ENCODE measurements at places on chromosomes 13 and 19.

- DNase-seq = no peak
Measured at GRCh38 chr13:95643571-95643935, 953 bp downstream of the DZIP1 start.

DNA sequence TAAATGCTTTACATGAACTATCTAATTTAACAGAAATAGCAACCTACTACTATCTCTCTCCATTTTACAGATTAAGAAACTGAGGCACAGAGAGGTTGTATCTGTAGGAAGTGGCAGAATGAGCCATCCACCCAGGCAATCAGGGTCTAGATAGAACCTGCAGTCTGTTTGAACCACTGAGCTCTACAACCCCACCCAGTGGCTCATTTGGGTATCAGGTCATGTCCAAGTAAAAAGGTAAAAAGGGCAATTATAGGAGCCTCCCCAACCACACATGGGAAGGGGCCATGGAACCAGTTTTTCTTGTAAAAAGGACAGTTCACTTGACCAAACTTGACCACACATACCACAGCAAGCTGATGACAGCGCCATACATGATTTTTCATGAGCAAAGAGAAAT, 92.9 kb upstream of the SGCG start:
- DNase-seq = no peak

DNA sequence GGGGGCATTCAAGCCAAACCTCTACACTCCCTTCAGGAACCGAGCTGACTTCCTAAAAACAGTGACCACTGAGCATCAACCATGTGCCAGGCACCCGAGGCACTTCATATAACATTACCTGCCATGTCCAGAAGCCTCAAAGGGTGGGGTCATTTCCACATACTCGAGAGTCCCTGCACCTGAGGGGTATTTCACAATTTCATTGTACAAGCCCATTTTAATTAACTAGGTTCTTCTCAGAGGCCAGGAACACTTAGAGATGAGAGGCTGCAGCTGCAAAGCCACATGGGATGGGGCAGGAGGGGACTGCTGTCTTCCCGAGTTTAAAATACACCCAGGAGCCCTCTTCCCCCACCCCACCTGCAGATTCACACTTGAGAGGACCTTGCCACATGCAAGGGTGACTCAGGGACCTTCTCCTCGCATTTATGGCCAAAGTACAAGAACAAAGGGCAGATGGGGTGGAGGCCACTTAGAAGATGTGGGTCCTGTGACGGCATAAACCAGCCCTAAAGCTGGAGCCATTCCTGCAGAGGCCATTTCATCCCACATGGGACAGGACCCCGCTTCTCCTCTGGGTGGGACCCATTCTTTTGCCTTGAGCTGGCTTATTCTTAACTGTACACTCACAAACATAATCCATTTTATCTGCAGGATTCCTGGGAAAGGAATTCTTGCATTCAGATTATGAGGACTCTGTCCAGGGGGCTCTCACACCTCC, 43.9 kb downstream of the RAB20 start:
- no peak for DNase-seq

DNA sequence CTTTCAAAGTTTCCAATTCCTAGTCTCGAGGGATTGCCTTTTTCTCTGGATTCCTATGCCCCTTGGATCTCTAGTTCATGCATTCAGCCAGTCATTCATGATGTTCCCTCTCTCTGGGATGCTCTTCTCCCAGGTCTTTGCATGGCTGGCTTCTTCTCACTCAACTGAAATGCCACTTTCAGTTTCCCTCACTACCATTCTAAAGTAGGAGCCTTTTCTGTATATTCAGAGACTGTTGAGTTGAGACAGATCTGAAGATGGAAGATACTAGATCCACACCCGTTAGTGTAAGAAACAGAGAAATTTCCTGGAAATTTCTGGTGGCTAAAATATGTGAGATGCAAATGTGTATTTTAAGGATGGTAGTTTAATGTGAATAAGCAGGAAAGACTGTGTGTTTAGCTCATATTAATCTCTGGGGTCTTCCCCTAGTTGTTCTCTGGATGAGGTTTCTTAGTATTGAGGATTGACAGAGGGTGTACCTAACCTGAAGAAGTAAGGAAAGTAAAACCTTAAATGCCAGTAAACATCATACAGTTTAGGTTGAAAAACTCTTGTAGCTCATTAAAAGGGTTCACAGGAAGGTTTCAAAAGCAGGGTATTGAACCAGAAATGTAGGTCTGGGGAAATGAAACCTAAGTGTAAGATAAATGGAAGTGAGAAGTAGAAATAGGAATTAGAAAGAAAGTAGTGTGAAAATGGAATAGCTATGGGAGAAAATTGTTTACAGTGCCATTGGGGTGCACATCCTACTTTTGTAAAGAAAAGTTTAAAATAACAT, 331.3 kb downstream of the NDFIP2 start:
- no peak for DNase-seq

DNA sequence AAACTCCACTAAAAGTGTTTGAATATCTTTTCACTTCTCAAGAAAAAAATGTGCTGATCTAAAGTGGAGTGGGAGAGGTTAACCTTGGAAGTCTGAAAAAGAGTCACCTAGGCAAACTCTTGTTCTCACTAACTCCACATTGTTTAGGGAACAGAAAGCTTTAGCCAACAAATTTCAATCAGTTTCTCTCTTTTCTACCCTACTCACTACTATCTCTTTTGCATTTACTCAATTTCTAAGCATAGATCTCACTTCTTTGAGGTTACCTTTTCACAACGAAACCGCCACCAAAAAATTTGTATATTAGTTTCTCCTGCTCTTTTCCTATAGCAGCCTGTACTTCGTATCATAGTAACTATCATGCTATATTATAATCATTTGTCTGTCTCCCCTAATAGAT, 6.3 kb downstream of the NHLRC3 start:
- no peak for DNase-seq

DNA sequence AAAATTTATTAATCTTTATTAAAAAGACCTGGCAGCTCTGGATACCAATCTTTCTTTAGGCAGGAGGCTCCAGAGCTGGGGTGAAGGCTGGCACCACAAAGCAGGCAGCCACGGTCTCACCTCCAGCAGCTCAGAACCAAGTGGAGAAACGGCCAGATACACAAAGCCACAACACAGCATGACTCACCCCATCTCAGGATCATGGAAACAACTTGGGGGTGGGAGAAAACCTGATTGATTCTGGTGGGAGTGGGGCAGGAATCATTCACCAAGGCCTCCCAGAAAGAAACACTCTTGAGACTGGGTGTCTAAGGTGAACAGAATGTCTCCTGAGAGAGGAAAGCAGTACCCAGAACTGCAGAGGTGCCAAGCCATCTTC, 64.2 kb downstream of the CRYL1 start:
- no peak for DNase-seq

GRCh38 chr13:53151336-53152056, 122.9 kb downstream of the OLFM4 start:
- DNase-seq = no peak

GRCh38 chr19:8358948-8359347, 5.0 kb upstream of the ANGPTL4 start:
- DNase-seq = no peak

DNA sequence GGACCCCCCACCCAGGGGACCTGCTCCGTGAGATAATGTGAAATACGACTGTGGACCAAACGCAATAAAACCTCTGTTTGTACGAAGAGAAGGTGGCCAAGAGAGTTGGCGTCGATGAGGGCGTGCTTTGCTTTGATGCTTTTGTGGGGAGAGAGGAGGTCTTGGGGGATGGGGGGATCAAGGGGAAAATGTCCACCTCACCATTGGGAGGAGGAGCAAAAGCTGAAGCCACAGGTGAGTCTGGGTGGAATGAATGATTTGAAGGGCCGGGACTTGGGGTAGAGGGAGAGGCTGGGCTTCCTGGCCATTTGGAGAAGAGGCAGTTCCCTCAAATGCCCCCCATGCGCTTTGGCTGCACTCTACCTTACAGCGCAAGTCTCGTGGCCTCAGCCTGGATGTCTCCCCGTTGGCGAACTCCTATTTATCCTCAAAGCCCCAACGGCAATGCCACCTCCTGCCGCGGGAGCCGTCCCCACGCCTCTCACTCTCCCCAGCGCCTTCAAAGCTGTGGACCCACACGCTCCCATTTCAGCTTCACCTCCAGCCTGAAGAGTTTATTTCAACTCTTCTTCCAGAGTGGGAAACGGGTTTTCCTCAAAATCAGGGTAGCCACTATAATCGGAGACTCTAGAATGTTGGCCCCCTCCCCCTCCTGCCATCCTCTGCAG, 795 bp upstream of the ABCA7 start:
- no peak for DNase-seq

DNA sequence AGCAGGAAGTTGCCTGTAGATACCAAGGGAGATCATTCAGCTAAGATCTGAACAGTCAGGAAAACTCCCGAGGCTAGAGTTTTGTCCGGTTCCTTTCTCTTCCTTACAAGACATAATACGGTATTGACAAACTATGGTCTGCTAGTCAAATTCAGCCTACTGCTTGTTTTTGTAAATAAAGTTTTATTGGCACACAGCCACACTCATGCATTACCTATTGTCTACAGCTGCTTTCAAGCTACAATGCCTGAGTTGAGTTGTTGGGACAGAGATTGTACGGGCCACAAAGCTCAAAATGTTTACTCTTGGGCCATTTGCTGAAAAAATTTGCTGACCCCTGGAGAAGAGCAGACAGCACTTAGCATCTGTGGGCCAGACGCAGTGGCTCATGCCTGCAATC, 2.5 kb downstream of the SLC1A6 start:
- DNase-seq = no peak

DNA sequence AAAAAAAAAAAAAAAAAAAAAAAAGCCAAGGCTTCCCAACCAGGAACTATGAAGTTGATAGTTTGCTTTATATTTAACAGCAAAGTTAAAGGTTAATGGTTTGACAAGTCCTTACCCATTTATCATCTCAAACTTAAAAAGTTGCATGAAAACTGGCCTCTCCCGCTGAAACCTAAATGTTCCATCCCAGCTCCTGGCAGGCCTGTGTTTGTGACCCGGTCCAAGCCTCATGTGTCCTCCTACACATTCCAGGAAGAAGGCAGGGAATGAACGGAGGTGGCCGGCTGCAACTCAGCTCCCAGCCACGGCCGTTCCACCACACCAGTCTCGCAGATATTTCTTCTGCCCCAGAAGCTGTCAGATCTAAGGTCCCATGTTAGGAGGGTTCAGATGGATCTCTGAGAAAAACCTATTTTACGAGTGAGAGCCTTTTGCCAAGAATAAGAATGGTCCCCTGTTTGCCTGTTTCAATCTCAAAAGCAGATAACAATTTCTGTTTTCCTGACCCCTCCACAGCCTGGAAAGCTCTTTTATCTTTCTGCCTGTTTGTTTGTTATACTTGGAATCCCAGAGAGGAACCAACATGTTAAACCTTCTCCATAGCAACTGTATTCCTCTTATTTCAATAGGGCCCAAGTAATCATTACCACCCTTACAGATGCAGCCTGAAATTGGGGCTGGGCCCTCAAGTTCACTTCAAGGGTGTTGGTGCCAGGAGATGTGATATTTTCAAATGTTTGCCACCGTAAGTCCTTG, 56.5 kb downstream of the KCTD12 start:
- DNase-seq = no peak

DNA sequence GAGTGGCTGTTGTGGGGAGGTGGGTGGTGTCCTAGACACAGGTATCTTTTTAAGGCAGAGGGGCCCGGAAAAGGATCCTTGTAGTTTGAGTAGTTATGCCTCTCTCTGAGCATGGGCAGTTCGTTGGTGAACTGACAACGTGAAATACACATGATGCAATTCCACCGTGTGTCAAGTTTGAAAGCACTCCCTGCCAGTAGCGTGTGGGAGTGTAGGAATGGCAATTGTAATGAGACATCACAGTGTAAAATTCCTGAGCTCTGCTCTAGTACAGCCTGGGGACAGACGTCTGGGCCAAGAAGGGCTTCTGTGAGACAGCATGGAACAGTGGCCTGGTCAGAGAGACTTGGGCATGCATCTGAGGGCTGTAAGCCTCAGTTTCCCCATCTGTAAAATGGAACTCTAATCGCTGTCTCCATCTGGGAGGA, 10.4 kb upstream of the ASF1B start:
- DNase-seq = no peak

- DNase-seq = no peak
Measured at GRCh38 chr13:107088061-107088460, 520.1 kb upstream of the ARGLU1 start.

GRCh38 chr13:36051082-36051481, 80.1 kb downstream of the DCLK1 start:
- no peak for DNase-seq

- no peak for DNase-seq
Measured at GRCh38 chr13:96671073-96671472, 323.2 kb downstream of the OXGR1 start.

- DNase-seq = no peak
Measured at GRCh38 chr13:24716446-24716845, 36.2 kb downstream of the ATP12A start.

- DNase-seq = peak; percentile 13
Measured at GRCh38 chr19:10418485-10419199, 1.7 kb upstream of the PDE4A start.

DNA sequence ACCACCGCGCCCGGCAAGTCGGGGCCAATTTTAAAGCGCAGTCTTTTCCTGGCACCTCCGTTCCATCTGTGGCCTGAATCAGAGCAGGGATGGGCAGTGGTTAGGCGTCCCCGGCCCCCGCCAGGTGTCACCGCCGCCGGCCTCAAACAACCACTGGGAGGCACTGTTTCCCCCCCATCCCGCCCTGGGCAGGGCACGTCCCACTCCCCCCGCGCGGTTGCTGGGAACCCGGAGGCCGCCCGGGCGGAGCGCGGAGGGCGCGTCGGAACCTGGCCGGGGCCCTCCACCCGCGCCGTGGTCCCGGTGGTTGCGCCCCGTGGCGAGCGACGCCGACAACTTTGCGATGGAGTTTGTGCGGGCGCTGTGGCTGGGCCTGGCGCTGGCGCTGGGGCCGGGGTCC, at the start of gene GRIN3B:
Gene GRIN3B, plus strand, starts transcription at position 325 of the 400 bp plus-strand sequence. Its CDS starts 19 bp downstream, at position 344.
- DNase-seq = no peak

DNA sequence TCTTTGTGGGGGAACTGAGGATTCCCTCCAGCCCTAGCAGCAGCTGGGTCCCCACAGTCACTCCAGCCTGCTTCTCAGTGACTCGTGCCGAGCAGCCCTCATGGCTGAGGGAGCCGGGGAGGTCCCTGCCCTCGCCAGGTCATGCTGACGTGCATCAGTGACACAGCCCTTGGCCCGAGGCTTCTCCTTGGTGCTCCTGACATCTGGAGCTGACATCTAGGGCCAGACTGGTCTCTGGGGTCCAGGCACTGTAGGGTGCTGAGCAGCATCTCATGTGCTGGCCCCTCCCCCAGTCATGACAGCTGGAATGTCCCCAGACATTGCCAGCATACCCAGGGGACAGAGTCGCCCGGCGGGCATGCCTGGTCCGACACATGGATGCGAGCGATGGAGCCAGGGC, 14.4 kb downstream of the COMP start:
- peak; percentile 63 for DNase-seq

GRCh38 chr13:66576381-66576780, 653.8 kb downstream of the PCDH9 start:
- no peak for DNase-seq

- no peak for DNase-seq
Measured at GRCh38 chr13:32472194-32472621, 44.3 kb upstream of the N4BP2L1 start.
